ENCODE measurements at places on chromosomes 1 and 21.

GRCh38 chr1:230426246-230427093 lies at the start of gene PGBD5:
TSS of gene PGBD5 (minus strand) at chr1:230426332. CDS start at chr1:230425928, 404 bp downstream.
- no peak for DNase-seq

GRCh38 chr21:17786071-17786850 lies 32.9 kb downstream of the C21orf91 start:
- DNase-seq: no peak

DNA sequence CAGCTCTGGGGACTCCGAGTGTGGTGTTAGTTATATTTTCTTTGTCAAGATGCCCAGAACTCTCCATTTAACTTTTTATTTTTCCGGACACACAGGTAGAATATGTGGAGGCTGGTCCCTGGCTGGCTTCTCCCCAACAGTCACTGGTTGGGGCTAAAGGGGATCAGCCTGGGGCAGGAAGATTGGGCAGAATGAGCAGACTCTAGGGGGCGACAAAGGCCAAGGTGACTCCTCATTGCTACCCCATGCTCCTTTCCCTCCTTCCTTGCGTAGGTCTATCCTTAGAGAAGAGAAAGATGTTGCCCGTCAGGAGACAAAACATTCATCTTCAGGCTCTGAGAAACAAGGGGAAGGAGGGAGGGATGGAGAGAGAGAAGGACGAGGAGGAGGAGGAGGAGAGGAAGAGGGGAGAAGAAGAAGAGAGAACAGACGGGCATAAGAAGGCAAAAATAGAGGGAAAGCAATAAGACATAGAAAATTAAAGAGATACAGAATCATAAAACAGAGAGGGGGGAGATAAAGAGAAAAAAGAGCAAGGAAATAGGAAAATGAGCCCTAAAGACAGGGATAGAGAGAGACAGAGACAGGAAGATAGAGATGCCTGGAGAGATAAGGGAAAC lies 89.9 kb downstream of the FOXD2 start:
- no peak for DNase-seq

- DNase-seq: peak; percentile 25
Observed at GRCh38 chr1:64675718-64676345, 69.0 kb upstream of the RAVER2 start.

DNA sequence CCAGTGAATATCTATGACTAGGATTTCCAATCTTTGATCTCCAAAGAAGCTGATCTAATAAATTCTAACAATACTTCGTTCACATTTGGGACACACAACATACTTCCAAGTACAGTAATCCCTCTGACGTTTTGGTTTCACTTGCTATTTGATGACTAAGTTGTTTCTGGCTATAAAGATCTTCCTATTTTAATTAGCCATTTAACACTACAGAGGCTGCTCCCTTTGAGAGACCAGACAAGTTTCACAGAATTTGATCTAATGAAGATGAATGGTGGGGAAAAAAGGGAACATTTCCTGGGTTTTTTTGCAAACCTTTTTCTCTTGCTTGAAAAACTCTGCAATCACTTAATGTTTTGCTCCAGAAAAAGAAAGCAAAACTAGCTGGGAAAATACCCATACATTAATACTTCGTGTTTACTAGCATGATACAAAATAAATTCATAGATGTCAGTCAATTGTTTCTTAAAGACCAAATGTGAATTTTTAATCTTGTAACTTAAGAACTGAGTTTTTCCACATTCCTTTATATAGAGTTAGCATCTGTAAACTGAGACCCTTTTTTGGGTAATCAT lies 28.0 kb upstream of the GLIS1 start:
- DNase-seq: peak; percentile 59

GRCh38 chr1:52904927-52905698 lies 16.4 kb downstream of the ECHDC2 start:
- no peak for DNase-seq

Data from renal cortical epithelial cell (primary cell).